ENCODE measurements at places on chromosomes 7 and 10. TPM values are rescaled to one million over a fixed set of nuclear protein-coding genes. Genes with fewer than 3 reads are reported as not detected.

DNA sequence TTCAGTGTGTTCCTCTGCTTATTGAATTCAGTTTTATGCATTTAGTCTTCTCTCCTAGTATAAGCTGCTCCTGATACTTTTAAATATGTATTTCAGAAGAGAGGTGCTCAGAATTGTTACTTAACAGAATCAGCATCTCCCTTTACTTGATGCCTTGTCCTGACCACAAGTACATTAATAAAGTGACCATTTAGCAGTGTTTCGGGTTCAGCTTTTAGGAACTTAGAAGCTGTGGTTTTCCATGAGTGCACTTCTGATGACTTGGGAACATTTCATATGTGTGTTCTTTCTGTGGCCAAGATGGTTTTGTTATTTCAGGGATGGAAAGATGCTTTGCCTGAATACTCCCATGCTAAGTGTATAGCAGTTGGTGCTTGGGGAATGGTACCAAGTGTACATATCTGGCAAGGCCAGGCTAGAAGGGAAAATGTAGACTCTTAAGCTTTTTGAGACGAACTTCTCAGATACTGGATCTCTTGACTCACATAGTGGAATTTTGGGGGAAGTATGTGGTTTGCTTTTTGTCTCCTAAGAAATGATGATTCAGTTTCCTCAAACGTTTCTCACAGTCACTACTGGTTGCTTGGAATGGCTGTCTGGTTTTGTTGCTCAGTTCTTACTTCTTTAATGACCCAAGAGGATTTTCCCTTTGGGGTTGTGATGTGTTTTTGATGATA, 17.2 kb downstream of the SGPL1 start:
- H3K27ac ChIP-seq, result no peak overlapping the region
- H3K36me3 ChIP-seq, result peaks cover 32% of the 10 kb centered on the region
- peaks cover 31% of the 10 kb centered on the region for H3K4me1 ChIP-seq
- H3K27me3 ChIP-seq, result no peaks in the 10 kb centered on the region

DNA sequence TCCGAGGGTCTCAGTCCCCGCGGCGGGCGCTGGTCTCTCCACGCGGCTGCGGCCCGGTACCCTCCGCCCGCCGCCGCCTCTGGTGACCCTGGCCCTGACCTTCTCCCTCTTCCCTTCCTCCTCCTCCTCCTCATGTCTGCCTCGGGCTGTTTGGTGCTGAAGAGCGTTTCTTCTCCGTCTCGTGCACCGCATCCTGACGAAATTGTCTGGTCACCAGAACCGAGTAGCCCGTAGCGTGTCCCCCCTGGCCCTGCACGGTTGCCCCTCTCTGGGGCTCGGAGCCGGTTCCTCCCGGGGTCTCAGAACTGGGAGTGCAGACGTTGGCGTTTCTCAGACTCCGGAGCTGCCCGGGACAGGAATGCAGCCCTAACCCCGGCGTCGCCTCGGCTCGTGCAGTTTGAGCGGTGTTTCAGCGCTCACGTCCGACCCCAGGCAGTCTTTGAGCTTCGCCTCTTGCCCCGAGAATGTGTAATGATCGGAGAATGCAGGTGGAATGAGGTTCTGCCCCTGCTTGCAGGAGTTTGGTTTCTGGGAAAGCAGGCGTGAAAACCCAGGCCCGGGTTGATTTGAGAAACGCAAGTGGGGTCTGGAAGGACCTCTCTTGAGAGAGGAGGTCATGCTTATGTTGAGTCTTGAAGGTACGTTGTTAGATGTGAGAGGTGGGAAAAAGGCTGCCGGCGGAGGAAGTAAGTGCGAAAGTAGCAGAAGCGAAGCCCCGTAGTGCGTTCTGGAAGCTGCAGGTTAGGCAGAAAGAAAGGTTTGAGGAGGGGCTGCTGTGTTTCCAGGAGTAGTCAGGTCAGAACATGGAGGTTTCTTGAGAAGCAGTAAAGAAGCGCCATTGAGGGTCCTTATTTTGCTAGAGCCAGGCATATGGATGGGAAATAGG, 743 bp downstream of the RBM17 start:
- H3K4me1 ChIP-seq, result peaks cover 72% of the 10 kb centered on the region
- H3K27me3 ChIP-seq, result no peaks in the 10 kb centered on the region
- H3K36me3 ChIP-seq, result no peaks in the 10 kb centered on the region
- peak overlapping the region; percentile 96 for H3K27ac ChIP-seq
- H3K4me3 ChIP-seq, result peak overlapping the region; percentile 67

- H3K36me3 ChIP-seq, result no peaks in the 10 kb centered on the region
- no peak overlapping the region for H3K27ac ChIP-seq
- H3K27me3 ChIP-seq, result no peaks in the 10 kb centered on the region
- DNase-seq, result no peak
These were observed 153.0 kb downstream of the SNX13 start for GRCh38 chr7:17787257-17787656.

- H3K27ac ChIP-seq, result no peak overlapping the region
- no peaks in the 10 kb centered on the region for H3K27me3 ChIP-seq
- no peak overlapping the region for H3K4me3 ChIP-seq
- no peak for DNase-seq
- no peaks in the 10 kb centered on the region for H3K4me1 ChIP-seq
These were observed 35.0 kb downstream of the ZNF22 start for GRCh38 chr10:45035673-45036072.

GRCh38 chr7:138417764-138418163, 42.3 kb upstream of the TRIM24 start:
- no peaks in the 10 kb centered on the region for H3K36me3 ChIP-seq
- no peak for DNase-seq
- no peak overlapping the region for H3K4me3 ChIP-seq
- H3K4me1 ChIP-seq, result no peaks in the 10 kb centered on the region
- no peaks in the 10 kb centered on the region for H3K27me3 ChIP-seq

The CD36 gene
- 1,259 TPM for total RNA-seq

The SYT15B gene
- 1.8 TPM for total RNA-seq

- H3K27ac ChIP-seq, result no peak overlapping the region
- H3K4me3 ChIP-seq, result no peak overlapping the region
- no peaks in the 10 kb centered on the region for H3K27me3 ChIP-seq
These were observed 117.8 kb downstream of the COL28A1 start for GRCh38 chr7:7417851-7418250.

The AKR1C2 gene
- total RNA-seq, result 14.0 TPM

The TECPR1 gene
- 15.4 TPM for total RNA-seq

The CRCP gene
- 31.1 TPM for total RNA-seq

The HPSE2 gene
- 0.13 TPM for total RNA-seq

The BLNK gene
- total RNA-seq, result 1.9 TPM

- H3K4me3 ChIP-seq, result no peak overlapping the region
- no peaks in the 10 kb centered on the region for H3K27me3 ChIP-seq
- no peak for DNase-seq
- no peaks in the 10 kb centered on the region for H3K4me1 ChIP-seq
- H3K36me3 ChIP-seq, result no peaks in the 10 kb centered on the region
These were observed 25.7 kb downstream of the GPR22 start for GRCh38 chr7:107495516-107495915.

The NUTM2E gene
- total RNA-seq, result not detected

The GIMAP2 gene
- total RNA-seq, result 4.7 TPM

DNA sequence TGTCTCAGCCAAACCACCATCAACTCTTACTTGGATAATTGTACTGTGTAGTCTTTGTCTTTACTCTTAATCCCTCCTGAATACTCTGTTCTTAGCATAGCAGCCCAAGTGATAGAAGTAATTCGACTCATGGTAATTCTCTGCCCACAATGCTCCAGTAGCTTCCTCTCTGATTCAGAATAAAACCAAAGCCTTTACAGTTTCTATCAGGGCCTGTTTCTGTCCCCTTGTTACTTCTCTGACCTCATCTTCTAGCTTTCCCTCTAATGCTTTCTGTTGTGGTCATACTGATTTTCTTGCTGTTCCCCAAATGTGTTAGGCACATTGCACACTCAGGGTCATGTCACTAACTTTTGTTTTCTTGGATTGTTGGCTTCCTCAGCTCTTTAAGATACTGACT, 8.0 kb downstream of the ZNF518A start:
- H3K27me3 ChIP-seq, result no peaks in the 10 kb centered on the region
- H3K27ac ChIP-seq, result no peak overlapping the region
- H3K4me3 ChIP-seq, result no peak overlapping the region
- no peaks in the 10 kb centered on the region for H3K4me1 ChIP-seq

- peaks cover 3% of the 10 kb centered on the region for H3K27me3 ChIP-seq
- no peak for DNase-seq
- no peaks in the 10 kb centered on the region for H3K36me3 ChIP-seq
- no peak overlapping the region for H3K27ac ChIP-seq
These were observed 278.9 kb downstream of the GRID1 start for GRCh38 chr10:86087716-86088115.

- no peaks in the 10 kb centered on the region for H3K36me3 ChIP-seq
- no peak overlapping the region for H3K27ac ChIP-seq
- DNase-seq, result no peak
- no peaks in the 10 kb centered on the region for H3K27me3 ChIP-seq
These were observed 21.0 kb downstream of the ANKRD30A start for GRCh38 chr10:37146443-37146842.

- no peaks in the 10 kb centered on the region for H3K4me1 ChIP-seq
- H3K27ac ChIP-seq, result no peak overlapping the region
- H3K27me3 ChIP-seq, result no peaks in the 10 kb centered on the region
- DNase-seq, result no peak
- no peaks in the 10 kb centered on the region for H3K36me3 ChIP-seq
These were observed 68.8 kb downstream of the ADCYAP1R1 start for GRCh38 chr7:31120800-31121513.

- no peaks in the 10 kb centered on the region for H3K27me3 ChIP-seq
- no peak overlapping the region for H3K4me3 ChIP-seq
- no peak overlapping the region for H3K27ac ChIP-seq
- DNase-seq, result no peak
- H3K4me1 ChIP-seq, result no peaks in the 10 kb centered on the region
- no peaks in the 10 kb centered on the region for H3K36me3 ChIP-seq
These were observed 457.6 kb downstream of the LRMDA start for GRCh38 chr10:75889051-75889450.

The IL2RA gene
- 9.1 TPM for total RNA-seq

- H3K36me3 ChIP-seq, result peaks cover 21% of the 10 kb centered on the region
- no peaks in the 10 kb centered on the region for H3K4me1 ChIP-seq
- H3K27me3 ChIP-seq, result no peaks in the 10 kb centered on the region
These were observed 95.5 kb downstream of the NKX6-2 start for GRCh38 chr10:132690401-132690800.

- no peak for DNase-seq
- no peaks in the 10 kb centered on the region for H3K36me3 ChIP-seq
- H3K27me3 ChIP-seq, result no peaks in the 10 kb centered on the region
- peaks cover 27% of the 10 kb centered on the region for H3K4me1 ChIP-seq
- no peak overlapping the region for H3K4me3 ChIP-seq
- H3K27ac ChIP-seq, result no peak overlapping the region
These were observed 35.0 kb downstream of the AUTS2 start for GRCh38 chr7:69633122-69633831.

- no peaks in the 10 kb centered on the region for H3K27me3 ChIP-seq
- H3K36me3 ChIP-seq, result no peaks in the 10 kb centered on the region
- no peak for DNase-seq
- H3K4me3 ChIP-seq, result no peak overlapping the region
- no peak overlapping the region for H3K27ac ChIP-seq
- no peaks in the 10 kb centered on the region for H3K4me1 ChIP-seq
These were observed 35.4 kb upstream of the FAM180A start for GRCh38 chr7:135784013-135784412.

The PTN gene
- total RNA-seq, result 13.5 TPM

- no peak overlapping the region for H3K4me3 ChIP-seq
- H3K4me1 ChIP-seq, result peaks cover 28% of the 10 kb centered on the region
- H3K27me3 ChIP-seq, result no peaks in the 10 kb centered on the region
- H3K27ac ChIP-seq, result peak overlapping the region; percentile 87
These were observed 10.9 kb downstream of the LDB3 start for GRCh38 chr10:86678999-86679792.

The GTPBP4 gene
- 30.7 TPM for total RNA-seq

- no peaks in the 10 kb centered on the region for H3K27me3 ChIP-seq
- H3K36me3 ChIP-seq, result no peaks in the 10 kb centered on the region
- H3K4me1 ChIP-seq, result no peaks in the 10 kb centered on the region
- DNase-seq, result no peak
- H3K4me3 ChIP-seq, result no peak overlapping the region
These were observed 322.1 kb upstream of the AUTS2 start for GRCh38 chr7:69276011-69276729.

Measured in heart right ventricle (tissue), 16 donors.